NAMALWA (cell line): ENCODE measurements at places on chromosomes 2 and 18.

- DNase-seq: no peak
Observed at GRCh38 chr2:12017499-12018157, 271.2 kb downstream of the LPIN1 start.

- no peak for DNase-seq
Observed at GRCh38 chr2:142100970-142101369, 29.8 kb downstream of the LRP1B start.

GRCh38 chr2:155442755-155443372 is 744.4 kb downstream of the KCNJ3 start:
- no peak for DNase-seq

DNA sequence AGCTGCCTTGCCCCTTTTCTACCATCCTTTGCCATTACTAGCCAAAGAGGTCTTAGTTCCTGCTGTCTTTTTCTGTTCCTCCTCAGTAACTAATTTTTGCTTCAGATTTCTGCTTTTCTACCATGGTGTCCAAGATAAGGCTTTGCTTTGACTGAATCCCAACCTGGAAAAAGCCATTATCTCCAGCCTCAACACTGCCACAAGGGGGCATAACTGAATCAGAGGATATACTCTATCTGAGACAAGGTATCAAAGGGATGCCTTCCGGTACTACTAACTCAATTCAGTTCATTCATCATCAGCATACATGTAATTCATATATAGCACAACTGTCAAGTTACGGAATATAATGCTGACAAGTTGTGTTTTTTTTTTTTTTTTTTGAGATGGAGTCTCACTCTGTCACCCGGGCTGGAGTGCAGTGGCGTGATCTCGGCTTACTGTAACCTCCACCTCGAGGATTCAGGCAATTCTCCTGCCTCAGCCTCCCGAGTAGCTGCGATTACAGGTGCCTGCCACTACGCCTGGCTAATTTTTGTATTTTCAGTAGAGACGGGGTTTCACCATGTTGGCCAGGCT is 11.4 kb downstream of the OSGEPL1 start:
- peak; percentile 61 for DNase-seq

- DNase-seq: no peak
Observed at GRCh38 chr2:113157897-113158753, 15.6 kb upstream of the PSD4 start.

- peak; percentile 15 for DNase-seq
Observed at GRCh38 chr2:102103992-102104871, 38.3 kb upstream of the IL1R1 start.

GRCh38 chr2:194465641-194466040 is 1191.4 kb upstream of the SLC39A10 start:
- DNase-seq: no peak

GRCh38 chr2:226813148-226813701 is 13.6 kb upstream of the IRS1 start:
- peak; percentile 39 for DNase-seq

- DNase-seq: no peak
Observed at GRCh38 chr2:226835420-226835795, 446 bp upstream of the RHBDD1 start.

- peak; percentile 5 for DNase-seq
Observed at GRCh38 chr2:118554616-118555015, 292.8 kb downstream of the EN1 start.

GRCh38 chr2:58594175-58594574 is 353.1 kb upstream of the FANCL start:
- DNase-seq: peak; percentile 53

DNA sequence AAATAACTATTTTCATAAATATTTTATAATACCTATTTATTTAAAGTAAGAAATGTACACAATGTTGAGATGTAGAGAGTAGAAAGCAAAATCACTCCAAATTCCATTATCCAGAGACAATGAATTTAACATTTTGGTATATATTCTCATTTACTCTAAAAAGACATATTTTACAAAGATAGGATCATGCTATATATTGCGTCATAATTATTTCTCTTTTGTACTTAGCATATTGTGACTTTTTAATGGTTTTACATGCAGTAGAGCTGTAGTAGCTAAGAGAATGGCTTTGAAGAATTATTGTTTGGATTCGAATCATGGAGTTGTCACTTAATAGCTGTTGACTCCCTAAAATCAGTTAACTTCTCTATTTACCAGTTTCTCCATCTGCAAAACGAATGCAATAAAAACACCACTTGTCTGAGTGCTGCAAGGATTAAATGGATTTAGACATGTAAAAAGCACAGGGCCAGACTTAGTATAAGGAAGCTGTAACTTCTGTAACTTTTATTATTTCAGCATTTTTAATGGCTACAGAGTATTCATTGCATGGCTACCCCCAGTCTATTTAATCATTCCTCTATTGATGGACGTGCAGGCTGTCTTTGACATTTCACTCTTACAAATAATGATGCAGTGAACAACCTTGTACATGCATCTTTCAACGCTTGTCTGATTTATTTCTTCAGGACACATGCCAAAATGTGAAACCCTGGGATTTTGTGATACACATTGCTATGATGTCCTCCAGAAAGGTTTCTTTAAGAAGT is 33.2 kb downstream of the KCNS3 start:
- no peak for DNase-seq

- DNase-seq: peak; percentile 87
Observed at GRCh38 chr2:165573534-165574461, 104.3 kb downstream of the CSRNP3 start.

DNA sequence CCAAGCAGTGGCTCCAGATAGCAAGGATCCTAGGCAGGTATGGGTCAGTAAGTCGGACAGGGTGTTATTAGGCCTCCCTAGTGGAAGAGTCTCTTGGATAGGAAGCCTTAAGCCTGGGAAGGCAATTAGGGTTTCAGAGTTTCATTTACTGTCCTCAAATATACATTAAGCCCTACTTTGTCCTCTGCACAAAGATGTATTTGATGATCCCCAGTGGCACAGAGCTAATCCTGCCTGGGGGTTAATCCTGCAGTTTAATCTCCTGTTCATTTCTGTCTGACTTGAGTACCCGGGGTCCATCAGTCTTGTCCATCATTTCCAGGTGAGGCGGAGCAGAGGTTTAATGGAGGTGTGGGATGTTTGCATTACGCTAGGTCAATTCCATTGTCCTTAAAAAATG is 62.0 kb downstream of the MTCL1 start:
- DNase-seq: no peak

DNA sequence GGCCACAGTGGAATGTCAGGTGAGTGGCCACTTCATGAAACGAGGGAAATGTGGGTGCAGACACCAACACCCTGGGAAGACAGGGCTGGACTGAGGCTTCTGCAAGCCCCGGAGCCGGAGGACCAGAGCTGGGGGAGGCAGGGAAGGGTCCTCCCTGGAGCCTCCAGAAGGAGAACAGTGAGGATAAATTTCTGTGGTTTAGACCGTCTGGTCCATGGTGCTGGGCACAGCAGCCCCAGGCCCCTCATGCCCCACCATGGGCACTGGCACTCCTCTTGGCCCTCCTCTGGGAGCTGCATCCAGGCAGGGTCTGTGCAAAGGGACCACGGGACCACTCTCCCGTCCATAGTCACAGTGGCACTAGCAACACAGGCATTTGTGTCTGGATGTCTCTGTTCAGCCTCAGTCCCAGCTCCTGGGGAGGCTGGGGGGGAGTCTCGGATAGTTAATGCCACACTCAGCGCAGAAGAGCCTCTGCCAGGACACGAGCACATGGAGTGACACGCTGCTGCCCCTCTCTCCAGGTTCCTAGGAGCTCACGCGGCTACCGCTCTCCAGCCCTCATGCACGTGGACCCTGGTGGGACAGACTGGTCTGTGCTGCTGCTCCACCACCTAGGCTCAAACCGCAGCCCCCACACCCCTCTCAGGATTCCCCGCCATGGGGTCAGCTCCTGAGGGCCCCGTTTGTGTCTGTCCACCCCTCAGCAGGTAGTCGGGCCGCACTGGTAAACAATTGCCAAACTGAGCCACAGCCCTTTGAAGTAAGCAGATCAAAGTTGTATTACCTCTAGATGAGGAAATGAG is 305.9 kb upstream of the SALL3 start:
- no peak for DNase-seq

DNA sequence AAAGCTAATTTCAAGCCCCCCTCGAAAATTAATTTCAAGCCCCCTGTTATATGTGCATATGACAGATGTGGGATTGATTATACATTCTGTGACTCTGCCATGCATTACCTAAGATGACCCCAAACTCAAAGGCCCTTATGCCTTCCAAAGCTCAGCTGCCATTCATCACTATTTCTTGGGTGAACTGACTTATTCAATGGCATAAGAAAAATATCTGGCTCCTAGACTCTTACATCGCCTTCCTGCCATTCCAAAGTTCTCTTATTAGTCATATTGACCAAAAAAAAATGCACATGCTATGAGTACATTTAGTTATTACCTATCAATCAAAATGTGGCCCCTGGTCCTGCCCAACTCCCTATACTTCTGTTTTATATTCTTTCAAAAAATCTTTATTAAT is 291.8 kb upstream of the CHAC2 start:
- no peak for DNase-seq

GRCh38 chr2:20640411-20641122 is 10.3 kb downstream of the HS1BP3 start:
- no peak for DNase-seq

GRCh38 chr2:41886757-41887156 is 161.1 kb upstream of the PKDCC start:
- DNase-seq: no peak

GRCh38 chr2:174412256-174412655 is 16.7 kb downstream of the SCRN3 start:
- no peak for DNase-seq

DNA sequence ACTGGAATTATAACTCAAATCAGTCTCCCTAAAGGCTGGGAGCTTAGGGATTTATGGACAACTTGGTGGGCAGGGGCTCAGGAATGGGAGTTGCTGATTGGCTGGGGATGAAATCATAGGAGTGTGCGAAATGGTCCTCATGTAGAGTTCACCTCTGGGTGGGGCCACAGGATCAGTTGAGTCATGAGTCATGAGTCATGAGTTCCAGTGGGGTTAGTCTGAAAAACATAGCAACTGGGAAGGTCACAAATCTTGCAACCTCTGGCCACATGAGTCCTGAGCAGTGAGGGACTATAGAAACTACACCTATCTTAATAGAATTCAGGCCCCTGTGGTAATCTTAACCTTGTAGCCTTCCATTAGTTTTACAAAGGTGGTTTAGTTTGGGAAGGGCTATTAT is 383.3 kb downstream of the RBM43 start:
- DNase-seq: no peak

- no peak for DNase-seq
Observed at GRCh38 chr2:231161877-231162329, 36.5 kb upstream of the ARMC9 start.

GRCh38 chr18:38940475-38940862 is 1374.9 kb upstream of the CELF4 start:
- no peak for DNase-seq

- DNase-seq: no peak
Observed at GRCh38 chr2:234679741-234680687, 183.1 kb upstream of the ARL4C start.

DNA sequence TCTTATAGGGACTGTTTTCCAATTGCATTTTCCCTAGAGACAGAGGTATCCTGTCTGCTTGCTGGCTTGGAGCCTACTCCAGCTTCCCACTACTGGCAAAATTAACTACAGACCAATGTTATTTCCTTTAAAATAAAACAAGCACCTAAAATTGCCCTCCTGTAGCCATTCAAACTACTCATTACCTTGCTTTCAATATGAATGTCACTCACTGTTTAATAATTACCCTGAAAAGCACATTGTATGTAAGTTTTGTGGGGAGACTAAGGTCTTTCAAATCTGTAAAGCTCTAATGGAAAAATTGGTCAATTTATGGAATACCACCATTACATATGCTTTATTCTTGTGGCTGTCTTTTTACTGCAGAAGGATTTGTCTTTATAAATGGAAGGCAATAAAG is 87.3 kb downstream of the DOCK10 start:
- DNase-seq: no peak

DNA sequence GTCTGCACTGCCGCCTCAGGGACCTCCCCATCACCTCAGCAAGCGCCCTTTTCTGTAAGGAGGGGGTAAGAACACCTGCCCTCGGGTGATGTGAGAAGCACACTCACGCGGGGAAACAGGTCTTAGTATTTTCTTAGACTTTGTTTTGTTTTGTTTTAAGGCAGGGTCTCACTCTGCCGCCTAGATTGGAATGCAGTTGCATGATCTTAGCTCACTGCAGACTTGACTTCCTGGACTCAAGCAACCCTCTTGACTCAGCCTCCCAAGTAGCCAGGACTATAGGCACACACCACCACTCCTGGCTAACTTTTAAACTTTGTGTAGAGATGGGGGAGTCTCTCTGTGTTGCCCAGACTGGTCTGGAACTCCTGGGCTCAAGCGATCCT is 37.1 kb downstream of the RAMP1 start:
- no peak for DNase-seq
